GM23248 (cell line): ENCODE measurements at places on chromosomes 7 and 10.
A peak's percentile ranks its signal among the peaks of the same experiment; 100 is the strongest.

DNA sequence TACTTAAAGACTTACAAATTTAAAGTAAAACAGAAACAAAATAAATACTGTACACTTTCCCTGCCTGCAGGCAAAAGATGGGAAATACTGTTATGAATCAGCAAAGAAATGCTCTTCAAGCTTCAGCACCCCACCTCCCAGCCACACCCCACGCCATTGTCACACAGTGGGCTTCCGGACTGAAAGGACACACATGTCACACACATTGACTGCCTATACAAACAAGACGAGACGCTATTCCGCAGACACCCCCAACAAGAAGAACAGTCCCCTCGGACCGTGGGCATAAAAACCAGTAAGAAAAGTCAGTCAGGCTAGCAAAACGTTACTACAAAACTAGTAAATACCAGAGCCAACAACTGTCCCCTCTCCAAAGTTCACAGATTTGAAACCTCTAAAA lies 22.2 kb upstream of the PARP12 start:
- no peak for DNase-seq

- peak; percentile 75 for DNase-seq
Observed at GRCh38 chr7:30027065-30027456, 559 bp upstream of the FKBP14 start.

- peak; percentile 35 for DNase-seq
Observed at GRCh38 chr10:70634011-70634410, 31.5 kb upstream of the PRF1 start.

DNA sequence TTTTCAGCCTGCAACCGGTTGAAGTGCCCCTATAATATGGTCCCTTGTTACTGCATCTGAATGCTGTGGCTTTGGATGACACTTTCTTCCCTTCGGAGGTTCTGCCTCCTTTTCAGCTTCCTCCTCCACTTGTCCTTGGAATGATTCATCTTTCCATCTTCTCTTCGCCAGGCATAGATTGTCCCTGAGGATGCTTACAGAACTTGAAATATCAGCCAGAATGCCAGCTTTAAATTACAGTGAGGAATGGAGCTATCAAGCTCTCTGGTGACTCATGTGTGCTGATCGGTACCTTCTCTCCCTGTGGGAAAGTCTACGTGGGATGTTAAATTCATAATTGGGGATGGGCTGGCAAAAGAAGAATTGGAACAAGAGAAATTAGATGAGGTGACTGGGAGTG lies 45.9 kb upstream of the PDK4 start:
- DNase-seq = no peak

GRCh38 chr10:126959906-126960685 lies 54.9 kb downstream of the DOCK1 start:
- no peak for DNase-seq

GRCh38 chr10:121296378-121296777 lies 301.9 kb downstream of the FGFR2 start:
- DNase-seq = no peak

DNA sequence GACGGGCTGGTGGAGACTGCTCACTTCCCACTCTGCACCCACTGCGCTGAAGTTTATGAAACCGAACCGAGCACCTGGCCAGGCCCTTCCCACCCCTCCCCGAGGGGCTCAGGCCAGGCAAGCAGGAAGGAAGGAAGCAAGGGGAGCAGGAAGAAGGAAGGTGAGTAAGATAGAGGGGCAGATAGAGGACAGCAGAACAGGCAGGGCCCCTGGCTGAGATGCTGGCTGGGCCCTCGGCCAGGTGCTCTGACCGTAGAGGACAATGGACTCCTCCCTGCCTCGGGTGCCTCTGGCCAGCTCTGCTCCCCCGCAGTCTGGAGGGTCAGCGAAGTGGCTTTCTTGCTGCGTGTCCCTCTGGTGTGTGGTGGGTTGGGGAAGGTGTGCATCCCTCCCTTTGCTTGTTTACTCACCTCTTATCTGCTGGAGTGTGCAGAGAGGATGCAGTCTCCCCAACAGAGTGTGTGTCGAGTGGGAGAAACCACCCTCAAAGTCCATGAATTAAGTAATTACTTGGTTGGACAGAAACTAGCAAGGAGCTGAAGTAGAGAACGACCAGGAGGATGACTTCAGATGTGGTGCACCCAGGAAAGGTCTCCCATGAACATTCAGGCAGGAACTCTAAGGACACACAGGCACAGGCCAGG lies 82.8 kb upstream of the PPP2R2D start:
- no peak for DNase-seq
